CD8-positive, alpha-beta T cell (primary cell): ENCODE measurements at places on chromosomes 2 and 18.
A peak's percentile ranks its signal among the peaks of the same experiment; 100 is the strongest.

- peak; percentile 63 for DNase-seq
Measured at GRCh38 chr2:120177001-120177621, 46.1 kb downstream of the TMEM185B start.

DNA sequence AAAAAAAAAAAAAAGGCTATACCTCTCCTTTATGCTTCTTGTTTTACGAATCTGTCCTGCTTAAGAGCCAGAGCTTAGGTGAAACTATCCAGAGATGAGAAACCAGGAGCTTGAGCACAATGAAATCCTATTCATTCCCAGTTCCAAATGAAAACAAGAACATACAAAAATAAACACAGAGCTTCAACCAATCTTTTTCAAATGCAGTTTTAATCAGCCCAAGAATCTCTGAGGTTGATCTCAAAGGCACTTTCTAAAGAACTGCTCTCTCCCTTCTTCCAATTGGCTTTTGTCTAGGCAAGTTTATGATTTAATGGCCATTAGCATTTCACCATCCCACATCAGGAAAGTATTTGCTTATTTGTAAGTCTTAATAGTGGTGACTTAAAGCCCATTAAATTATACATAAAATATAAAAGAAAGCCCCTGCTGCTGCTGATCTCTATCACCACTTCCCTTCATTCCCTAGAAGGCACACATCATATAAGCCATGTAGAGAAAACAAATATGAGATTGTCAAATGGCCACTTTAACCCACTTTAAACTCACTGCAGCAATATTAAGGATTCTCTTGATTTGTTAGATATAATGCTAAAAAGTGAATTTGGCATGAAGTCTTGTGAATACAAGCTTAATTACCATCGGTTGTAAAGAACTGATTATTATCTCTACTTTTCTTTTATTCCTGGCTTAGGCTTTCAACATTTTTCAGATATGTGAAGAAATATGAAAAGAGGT is 29.3 kb upstream of the SCN9A start:
- DNase-seq = no peak

DNA sequence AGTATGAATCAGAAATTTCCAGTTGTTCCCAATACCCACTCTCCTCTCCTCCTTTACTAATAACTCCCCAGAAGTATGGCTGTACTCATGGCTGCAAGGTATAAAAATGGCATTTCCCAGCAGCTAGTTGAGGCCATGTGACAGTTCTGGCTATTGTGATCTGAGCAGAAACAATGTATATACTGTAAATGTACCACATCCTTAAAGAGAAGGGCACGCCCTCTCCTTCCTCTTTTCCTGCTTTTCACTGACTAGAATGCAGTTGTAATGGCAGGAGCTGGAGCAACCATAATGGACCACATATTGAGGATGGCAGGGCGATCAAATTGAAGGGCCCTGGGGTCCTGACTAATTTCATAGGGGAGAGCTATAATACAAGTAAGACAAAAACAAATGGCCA is 211.2 kb downstream of the TNS1 start:
- DNase-seq = no peak

- DNase-seq = no peak
Measured at GRCh38 chr18:38046651-38047050, 481.1 kb upstream of the CELF4 start.

GRCh38 chr2:171804456-171804855 is 89.6 kb downstream of the SLC25A12 start:
- DNase-seq = no peak

DNA sequence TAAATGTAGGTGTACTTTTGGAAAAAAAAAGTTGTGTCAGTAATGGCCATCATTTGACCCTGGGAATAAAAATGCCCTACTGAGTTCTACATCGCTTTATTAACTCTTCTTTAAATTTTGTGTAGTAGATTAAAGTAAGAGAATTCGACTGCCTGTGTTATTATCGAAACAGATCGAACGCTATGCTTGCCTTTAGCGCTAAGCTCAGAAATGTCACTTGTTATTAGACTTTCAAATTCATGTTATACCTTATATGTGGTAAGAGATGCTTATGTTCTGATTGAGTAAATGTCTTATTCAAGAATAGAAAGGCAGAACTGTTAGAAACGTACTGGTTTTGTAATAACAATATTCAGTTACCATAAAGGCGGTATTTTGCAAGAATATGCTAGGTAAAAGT is 1.4 kb downstream of the UGP2 start:
- no peak for DNase-seq
